Stimulated activated CD4-positive, alpha-beta T cell treated with anti-CD3 and anti-CD28 coated beads, TNF-alpha, amount 100 ng/mL, for 1 hour (primary cell): ENCODE measurements at places on chromosomes 4 and X.

DNA sequence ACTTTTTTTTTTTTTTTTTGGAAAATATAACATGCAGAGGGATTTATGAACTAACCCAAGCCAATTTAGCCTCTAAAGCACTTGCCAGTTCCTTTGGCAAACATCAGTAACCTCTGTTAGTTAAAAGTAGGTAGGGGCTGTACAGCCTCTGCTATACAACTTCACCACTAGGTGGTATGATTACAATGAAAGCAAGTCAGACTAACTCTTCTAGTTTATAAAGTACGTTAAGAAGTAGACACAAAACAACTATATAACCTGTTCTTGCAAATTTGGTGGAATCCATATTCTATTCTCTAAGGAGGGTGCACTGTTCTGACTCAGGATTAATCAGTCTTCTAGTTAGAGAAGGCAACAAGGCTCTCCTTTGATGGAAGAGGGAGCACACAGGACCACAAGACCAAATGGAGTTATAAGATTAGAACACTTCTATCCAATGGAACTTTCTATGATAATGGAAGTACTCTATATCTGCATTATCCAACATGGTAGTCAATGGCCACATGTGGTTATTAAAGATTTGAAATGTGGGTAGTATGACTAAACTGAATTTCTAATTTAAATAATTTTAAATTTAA lies 12.8 kb downstream of the AIMP1 start:
- no peak for DNase-seq

- DNase-seq = no peak
Observed at GRCh38 chr4:39319676-39320075, 46.5 kb downstream of the RFC1 start.

- no peak for DNase-seq
Observed at GRCh38 chr4:6811165-6811564, 28.6 kb downstream of the KIAA0232 start.

DNA sequence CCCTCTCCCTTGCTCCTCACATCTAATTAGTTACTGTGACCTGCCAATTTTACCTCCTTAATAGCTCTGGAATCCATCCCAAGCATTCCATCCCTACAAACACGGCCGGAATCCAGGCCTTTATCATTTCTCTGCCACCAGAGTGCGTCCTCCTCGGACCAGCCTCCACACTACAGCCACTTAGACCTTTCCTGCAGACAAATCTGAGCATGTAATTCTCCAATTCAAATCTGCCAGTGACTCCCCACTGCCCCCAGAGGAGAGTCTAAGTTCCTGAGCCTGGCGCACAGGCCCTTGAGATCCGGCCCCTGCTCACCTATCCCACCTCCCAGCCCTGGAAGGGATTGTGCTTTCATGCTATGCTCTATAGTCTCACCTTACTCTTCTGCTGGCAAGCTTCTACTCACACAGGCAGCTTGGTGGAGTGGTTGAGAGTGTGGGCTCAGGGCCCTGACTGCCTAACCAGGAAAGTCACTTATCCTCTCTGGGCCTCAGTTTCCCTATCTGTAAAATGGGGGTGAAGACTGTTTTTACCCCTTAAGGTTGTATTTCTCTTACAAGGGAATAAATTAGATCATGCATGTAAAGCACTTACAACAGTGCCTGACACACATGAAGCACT lies 31.2 kb downstream of the PJA1 start:
- DNase-seq = no peak

- DNase-seq = no peak
Observed at GRCh38 chr4:148573296-148573695, 131.1 kb upstream of the NR3C2 start.

GRCh38 chrX:46588263-46588662 lies 14.7 kb downstream of the CHST7 start:
- DNase-seq = no peak

GRCh38 chr4:156870131-156870530 lies 101.5 kb downstream of the PDGFC start:
- no peak for DNase-seq

GRCh38 chr4:176150356-176150682 lies 45.1 kb downstream of the SPATA4 start:
- no peak for DNase-seq

DNA sequence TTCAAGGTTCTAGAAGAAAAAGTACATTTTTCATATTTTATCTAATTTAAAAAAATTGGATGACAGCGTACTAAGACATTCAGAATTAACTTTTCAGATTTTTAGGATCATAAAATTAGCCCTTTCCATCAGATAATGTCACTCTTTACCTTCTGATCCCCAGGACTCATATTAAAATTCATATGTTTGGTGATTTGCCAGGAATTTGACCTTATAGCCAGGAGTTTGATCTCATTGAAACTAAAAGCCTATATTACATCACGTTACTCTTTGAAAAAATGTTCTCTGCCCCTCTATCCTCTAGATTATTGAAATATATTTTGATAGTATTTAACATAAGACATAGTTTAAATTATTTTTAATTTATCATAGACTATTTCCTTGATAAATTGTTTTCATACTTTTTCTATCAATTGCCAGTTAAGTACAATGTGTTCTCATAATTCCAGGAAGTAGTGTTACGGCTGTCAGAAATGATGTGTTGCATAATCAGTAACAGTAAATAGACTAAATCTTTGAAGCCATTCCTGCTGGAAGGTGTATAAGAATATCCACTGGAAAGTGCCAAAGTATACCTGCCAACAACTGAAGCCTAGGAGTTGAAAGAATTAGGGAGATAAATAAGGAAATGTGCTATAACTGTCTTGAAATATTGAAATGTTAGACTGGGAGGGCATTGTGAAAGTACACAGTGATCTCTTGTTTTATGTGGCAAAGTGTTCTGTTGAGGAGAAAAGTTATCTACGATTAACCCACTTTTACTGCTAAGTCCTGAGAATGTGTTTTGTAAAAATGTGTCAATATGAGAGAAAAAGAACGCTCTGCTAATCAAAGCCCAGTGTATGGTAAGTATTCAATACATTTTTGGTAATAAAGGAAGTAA lies 32.9 kb upstream of the PDGFC start:
- no peak for DNase-seq

DNA sequence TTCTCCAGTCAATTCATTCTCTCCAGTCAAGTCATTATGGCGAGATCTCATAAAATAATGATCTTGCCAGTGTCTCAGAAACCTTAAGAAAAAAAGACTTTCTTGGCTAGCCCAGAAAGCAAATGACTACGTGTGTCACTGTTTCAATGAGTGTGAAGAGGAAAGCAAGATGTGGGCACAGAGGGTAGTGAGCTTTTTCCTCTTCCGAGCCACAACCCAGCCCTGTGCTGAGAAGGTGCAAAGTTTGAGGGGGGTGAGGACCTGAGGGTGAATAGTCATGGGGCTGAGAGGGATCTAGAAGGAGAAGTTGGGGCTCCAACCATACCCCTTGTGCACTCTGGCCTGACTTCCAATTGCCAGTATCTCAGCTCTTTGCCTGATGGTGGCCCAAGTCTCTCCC lies 85.6 kb upstream of the EGFL6 start:
- DNase-seq = no peak

DNA sequence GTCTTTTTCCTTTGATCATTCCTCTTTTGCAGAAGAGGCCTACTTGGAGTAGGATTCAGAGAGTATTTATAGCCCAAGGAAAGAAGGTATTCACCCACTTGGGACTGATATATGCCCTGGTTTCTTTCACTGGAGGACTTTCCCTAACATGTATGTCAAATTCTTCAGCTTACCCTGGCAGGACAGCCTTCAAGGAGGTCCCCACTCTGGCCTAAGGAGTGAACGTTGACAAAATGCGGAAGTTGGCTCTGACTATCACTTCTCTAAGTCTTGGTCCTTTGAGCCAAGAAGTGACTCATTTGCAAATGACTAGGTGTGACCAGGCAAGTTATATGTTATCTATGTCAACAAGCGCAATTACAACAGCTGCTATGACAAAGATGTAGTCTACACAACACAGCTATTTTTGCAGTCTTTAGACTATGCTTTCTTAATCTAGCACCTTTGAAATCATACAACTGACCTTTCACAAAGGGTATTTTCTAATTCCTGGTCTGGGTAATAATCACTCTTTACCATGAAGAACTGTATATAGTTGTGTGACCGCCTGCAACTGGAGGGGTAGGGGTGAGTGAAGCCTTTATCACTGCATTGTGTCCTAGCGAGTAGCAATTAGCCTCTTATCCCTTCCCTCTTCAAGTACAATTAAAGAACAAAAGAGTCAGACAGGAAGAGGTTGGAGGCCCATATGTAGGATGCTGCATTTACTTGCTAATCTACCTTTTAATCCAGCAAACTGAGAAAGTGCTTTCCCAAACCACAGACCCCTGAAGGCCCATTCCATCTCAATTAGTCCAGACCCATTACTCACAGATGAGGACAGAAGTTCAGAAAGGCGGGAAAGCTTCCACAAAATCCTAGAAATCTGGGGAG lies 50.1 kb downstream of the RASGEF1B start:
- no peak for DNase-seq

GRCh38 chr4:121764702-121765367 lies at the start of gene SMIM43:
SMIM43 (minus strand) TSS chr4:121765164; CDS start chr4:121765105, 59 bp downstream.
- no peak for DNase-seq

GRCh38 chr4:120331486-120332370 lies 265.1 kb upstream of the MAD2L1 start:
- no peak for DNase-seq
